Stimulated activated CD4-positive, alpha-beta T cell treated with anti-CD3 and anti-CD28 coated beads, TNF-alpha, amount 100 ng/mL, for 1 hour (primary cell): ENCODE measurements at places on chromosomes 7 and 10.

GRCh38 chr10:34470307-34470706, 344.8 kb downstream of the PARD3 start:
- no peak for DNase-seq

- no peak for DNase-seq
Measured at GRCh38 chr7:127838816-127839415, 186.9 kb downstream of the SND1 start.

DNA sequence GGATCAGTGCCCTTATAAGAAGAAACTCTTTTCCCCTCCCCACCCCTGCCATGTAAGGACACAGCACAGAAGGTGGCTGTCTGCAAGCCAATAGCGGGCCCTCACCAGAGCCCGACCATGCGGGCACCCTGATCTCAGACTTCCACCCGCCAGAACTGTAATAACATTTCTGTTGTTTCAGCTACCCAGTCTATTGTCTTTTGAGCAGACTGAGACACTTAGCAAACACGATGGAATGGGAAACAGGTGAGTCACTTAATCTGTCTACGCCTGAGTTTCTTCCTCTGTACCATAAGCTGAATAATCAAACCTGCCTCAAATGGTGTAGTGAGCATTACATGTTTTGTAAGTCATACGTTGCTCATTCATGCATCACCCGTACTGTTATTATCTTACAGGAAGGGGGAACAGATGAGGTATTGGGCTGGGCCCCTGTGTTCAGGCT, 58.2 kb downstream of the STRA8 start:
- no peak for DNase-seq

DNA sequence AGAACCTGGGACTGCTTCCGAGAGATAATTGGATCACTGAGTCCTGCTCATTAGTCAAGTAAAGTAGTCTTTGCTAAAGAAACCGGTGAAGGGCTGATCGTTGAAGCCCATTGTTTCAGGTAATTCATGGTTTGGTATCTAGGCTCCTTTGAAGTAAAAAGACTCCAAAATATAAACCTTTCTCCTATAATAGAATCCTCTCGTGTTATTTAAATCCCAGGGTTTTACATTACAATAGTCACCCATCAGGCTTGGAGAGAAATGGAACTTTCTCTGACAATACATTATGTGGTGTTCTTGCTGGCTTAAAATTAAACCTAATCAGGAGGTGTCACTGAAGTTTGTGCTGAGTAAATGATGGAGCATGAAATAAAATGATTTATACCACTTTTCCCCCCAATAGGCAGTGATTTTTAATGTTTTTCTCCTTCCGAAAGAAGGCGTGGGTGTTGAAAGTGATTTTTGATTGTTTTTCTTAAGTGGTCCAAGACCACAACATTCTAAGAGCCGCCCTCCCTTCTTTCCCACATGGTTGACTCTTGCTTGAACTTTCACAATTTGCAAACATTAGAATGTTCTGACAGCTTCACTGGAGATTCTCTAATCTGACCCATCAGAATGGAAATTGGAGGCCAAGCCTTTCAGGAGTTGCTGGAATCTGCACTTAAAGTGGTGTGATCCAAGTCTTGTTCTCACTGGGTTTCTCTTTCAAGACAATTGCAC, 44.2 kb downstream of the LRMDA start:
- no peak for DNase-seq

DNA sequence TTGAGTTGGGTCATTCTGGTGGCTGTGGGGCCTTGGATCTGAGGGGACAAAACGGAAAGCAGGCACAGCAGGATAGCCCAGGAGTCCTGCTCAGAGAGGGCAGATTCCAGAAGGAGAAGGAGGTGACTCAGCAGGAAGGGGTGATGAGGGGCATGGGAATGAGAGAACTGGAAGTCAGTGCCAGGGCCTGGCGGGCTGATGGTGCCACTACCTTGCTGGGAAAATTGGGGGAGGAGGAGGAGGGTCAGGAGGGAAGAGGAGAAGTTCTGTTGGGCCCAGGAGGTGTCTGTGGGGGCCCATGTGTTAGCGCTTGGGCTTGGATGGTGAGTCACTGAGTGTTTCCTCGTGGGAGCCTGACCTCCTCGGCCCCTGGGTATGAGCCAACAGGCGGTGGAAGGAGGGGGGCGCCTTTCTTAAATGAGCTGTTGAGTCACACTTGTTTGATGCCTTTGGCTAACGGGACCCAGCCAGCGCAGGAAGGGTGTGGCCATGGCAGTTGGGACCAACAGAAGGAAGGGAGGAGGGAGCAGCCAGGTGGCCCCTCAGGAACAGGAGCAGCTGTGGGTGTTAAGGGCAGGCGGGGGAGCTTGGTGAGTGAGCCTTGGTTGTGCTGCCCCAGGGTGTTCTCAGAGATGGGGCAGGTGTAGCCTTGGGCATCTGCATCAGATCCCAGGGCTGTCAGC, 130.0 kb upstream of the BTBD16 start:
- no peak for DNase-seq

DNA sequence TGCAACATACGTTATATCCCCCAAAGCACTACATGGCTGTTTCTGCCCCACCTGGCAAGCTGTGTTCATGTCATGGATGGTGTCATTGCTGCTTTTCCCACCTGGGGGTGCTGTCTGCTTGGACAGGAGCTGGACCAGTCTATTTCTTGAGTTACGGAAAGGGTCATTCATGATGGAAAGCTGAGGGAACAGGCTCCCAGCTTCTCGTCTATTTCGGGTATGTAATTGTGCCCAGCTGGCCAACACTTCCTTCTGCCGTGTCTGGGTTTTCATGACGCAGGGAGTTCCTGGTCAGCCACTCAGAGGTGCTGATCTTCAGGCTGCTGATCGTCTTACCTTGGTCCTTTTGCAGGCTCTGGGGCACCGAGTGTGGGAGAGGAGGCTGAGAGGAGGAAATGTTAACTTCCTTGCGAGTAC, 8.6 kb downstream of the BTBD16 start:
- no peak for DNase-seq

DNA sequence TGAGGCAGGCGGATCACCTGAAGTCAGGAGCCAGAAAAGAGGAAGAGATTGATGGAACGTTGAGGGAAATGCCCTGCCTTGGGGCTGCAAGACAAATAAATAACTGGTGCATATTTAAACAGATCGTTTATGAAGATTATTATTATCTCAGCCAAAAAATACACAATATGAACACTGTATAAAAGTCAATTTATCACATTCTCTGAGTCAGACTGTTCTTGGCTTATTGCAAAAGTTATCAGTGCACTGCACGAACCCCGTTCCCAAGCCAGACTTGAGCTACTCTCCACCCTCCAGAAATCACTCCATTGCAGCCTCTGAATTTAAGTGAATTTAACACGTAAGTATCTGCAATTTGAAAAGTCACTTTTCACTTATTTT, 1.6 kb downstream of the DNMBP start:
- DNase-seq, result no peak

DNA sequence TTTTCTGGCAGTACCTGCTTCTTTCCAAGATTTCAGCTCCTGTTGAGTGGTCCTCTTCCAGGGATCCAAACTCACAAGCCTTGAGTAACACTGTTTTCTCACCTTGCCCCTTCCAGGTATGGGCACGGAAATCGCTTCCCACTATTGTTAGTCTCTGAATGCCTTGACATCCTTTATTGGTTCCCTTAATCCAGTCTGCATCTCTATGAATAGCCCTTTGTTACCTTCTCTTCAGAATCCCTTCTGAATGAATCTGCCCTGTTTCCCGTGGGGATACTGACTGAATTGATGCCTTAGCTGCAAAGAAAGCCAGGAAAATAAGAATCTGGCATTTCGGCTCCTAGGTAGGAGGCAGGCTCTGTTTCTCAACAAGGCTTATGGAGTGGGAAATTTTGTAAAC, 467.7 kb downstream of the PLXNA4 start:
- DNase-seq, result no peak

- no peak for DNase-seq
Measured at GRCh38 chr10:11411926-11412545, 199.4 kb downstream of the USP6NL start.

DNA sequence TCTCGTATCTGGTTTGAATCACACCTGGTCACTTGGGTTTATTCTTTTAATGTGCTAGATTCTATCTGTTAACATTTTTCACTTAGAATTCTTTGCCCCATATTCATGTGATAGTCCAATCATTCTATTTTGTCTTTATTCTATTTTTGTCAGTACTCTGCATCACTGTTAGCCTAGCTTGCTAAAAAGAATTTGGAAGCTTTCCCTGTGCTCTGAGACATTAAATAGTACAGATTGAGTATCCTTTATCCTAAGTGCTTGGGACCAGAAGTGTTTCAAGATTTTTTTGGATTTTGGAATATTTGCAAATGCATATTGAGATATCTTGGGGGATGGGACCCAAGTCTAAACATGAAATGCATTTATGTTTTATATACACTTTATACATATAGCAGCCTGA, 51.0 kb downstream of the RALA start:
- DNase-seq, result no peak

GRCh38 chr10:8180360-8181109, 126.0 kb downstream of the GATA3 start:
- no peak for DNase-seq

- no peak for DNase-seq
Measured at GRCh38 chr10:4373612-4374011, 452.4 kb upstream of the AKR1E2 start.

DNA sequence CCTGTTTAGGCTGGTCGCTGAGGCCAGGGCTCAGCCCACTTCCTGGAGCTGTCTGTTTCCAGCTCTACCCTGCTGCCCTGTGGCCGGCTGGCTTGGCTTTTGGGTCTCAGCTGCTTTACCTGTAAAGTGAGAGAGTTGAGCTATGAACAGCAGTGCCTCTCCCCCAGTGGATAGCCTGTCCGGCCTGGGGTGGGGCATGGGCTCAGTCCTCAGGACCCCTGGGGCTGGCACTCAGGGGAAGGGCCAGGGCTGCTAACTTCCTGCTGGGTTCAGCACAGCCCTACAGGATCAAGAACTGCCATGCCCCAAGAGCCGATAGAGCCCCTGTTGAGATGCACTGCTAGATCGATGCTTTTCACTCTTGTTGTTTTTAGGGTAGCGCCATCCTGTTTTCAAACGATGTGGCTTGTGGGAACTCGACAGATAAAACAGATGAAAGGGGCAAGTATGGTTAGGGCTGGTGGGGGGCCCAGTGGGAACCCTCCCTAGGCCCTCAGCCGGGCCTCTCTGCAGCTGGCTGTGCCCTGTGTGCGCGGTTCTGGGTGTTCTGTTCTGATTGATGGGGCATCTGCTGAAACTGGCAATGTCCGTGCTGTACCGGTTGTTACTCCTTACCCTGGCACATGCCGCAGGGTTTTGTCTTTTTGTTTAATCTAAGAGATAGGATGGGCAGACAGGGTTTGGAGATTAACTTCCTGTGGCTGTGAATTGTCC, 10.0 kb upstream of the SFRP5 start:
- DNase-seq, result no peak

GRCh38 chr7:128234476-128235026, 6.5 kb upstream of the LEP start:
- no peak for DNase-seq

- no peak for DNase-seq
Measured at GRCh38 chr10:101625821-101626412, 37.8 kb downstream of the DPCD start.

- DNase-seq, result no peak
Measured at GRCh38 chr10:20598590-20598989, 298.5 kb downstream of the NEBL start.

DNA sequence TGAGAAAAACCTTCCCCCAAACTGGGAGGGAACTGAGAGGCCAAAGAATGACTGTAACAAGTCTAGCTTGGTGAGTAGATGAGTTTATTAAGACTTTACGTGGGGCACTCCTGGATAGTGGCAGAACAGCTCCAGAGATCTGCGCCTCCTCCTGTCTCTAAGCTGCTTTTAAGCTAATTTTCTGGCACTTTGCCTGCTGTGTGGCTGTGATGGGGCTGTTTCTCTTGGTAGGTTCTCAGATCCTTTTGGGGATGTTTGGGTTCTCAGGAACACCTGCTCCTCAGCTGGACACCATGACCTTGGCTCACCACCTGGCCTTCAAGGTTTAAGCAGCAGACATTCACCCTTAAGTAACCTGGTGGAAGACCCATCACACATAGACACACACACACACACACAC, 68.3 kb downstream of the AKR1E2 start:
- DNase-seq, result no peak

- no peak for DNase-seq
Measured at GRCh38 chr10:22427890-22428571, 82.7 kb downstream of the SPAG6 start.

DNA sequence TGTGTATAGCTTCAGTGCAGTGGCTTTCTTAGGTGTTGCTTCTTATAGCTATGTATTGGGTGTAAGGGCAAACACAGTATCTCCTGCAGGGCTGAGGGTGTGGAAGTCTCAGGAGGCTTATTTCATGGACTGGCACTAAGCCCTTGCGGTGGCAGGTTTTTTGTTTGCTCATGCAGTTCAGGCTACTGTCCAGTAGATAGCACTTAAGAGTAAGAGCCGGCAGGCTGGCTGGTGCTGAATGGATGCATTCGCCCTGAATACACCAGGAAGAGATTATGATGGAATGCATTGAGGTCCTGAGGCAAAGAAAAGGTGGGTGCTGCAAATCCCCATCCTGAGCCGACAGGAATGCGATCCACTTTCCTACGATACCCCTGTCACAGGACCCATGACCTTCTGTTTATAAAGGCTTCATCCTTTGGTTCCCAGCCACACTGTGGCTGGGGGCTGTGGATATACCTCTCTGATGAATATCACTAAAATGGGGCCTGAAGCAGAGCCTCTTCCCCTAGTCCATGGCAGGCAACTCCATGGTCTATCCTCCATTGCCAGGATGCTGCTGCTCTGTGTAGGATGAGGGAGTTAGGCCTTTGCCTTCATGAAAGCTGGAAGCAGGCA, 44.9 kb downstream of the ANXA8 start:
- DNase-seq, result no peak

GRCh38 chr7:74026406-74026902, 1.5 kb upstream of the ELN start:
- no peak for DNase-seq

GRCh38 chr10:96390460-96390864, 31.7 kb upstream of the OPALIN start:
- DNase-seq, result no peak

- peak; percentile 2 for DNase-seq
Measured at GRCh38 chr7:140723006-140723405, 26.5 kb downstream of the NDUFB2 start.

GRCh38 chr10:33093362-33093761, 135.3 kb upstream of the ITGB1 start:
- DNase-seq, result no peak

DNA sequence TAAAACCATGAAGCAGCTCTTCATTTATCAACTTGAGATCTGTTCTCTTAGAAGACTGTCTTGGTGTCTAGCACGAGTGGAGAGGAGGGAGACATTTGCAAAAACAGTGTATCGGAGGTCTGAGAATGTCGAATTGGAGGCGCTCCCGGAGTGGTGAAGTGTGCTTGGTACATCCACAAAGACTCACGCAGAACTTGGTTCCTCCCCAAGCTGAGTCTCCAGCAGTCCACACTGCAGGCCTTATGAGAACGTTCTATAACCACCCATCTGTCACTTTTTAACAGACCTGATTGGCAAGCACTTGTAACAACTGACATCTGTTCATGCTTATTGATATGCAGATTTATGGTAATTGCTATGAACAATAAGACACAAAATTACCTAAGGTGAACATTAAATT, 261.6 kb downstream of the CELF2 start:
- no peak for DNase-seq
